Activated naive CD8-positive, alpha-beta T cell treated with anti-CD3 and anti-CD28 coated beads for 36 hours (primary cell): ENCODE measurements at places on chromosomes 16 and 17. TPM values are rescaled to one million over a fixed set of nuclear protein-coding genes. Genes with fewer than 3 reads are reported as not detected.

GRCh38 chr17:77649717-77650211 lies 308.7 kb upstream of the TNRC6C start:
- H3K4me3 ChIP-seq: no peak overlapping the region
- no peak overlapping the region for H3K27ac ChIP-seq
- H3K4me1 ChIP-seq: peaks cover 24% of the 10 kb centered on the region
- no peak for DNase-seq
- no peaks in the 10 kb centered on the region for H3K36me3 ChIP-seq

INCA1 gene
- total RNA-seq: 0.29 TPM

GRCh38 chr16:85515319-85515745 lies 97.8 kb upstream of the GSE1 start:
- DNase-seq: no peak
- H3K27ac ChIP-seq: no peak overlapping the region
- no peaks in the 10 kb centered on the region for H3K4me1 ChIP-seq
- H3K27me3 ChIP-seq: no peaks in the 10 kb centered on the region

CBLN1 gene
- not detected for total RNA-seq
